ENCODE measurements at places on chromosomes 12 and 14. TPM values are rescaled to one million over a fixed set of nuclear protein-coding genes. Genes with fewer than 3 reads are reported as not detected.

- no peak overlapping the region for H3K27ac ChIP-seq
- peaks cover 13% of the 10 kb centered on the region for H3K27me3 ChIP-seq
- H3K36me3 ChIP-seq = no peaks in the 10 kb centered on the region
- no peaks in the 10 kb centered on the region for H3K4me1 ChIP-seq
- no peak for DNase-seq
Observed at GRCh38 chr12:10101042-10101579, 2.3 kb upstream of the CLEC1A start.

DNA sequence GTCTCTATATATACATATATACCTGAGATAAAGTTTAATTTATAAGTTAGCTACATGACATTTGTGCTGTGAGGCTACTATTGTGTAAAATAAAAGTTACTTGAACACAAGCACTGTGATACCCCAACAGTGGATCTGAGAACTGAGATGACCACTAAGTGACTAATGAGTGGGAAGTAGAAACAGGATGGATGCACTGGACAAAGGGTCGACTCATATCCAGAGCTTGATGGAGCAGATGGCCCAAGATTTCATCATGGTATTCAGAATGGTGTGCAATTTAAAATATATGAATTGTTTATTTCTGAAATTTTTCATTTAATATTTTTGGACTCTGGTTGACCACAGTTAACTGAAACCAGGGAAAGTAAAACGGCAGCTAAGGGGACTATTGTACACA, 908.6 kb upstream of the MDGA2 start:
- no peaks in the 10 kb centered on the region for H3K27me3 ChIP-seq
- H3K36me3 ChIP-seq = no peaks in the 10 kb centered on the region
- no peak overlapping the region for H3K27ac ChIP-seq

- no peak overlapping the region for H3K27ac ChIP-seq
- DNase-seq = no peak
- H3K36me3 ChIP-seq = peaks cover 2% of the 10 kb centered on the region
Observed at GRCh38 chr14:101301011-101301410, 260.3 kb upstream of the DIO3 start.

- no peak overlapping the region for H3K4me3 ChIP-seq
- peaks cover 20% of the 10 kb centered on the region for H3K27me3 ChIP-seq
- no peak for DNase-seq
- no peaks in the 10 kb centered on the region for H3K4me1 ChIP-seq
- no peaks in the 10 kb centered on the region for H3K36me3 ChIP-seq
Observed at GRCh38 chr12:58099476-58099875, 158.1 kb downstream of the ATP23 start.

DNA sequence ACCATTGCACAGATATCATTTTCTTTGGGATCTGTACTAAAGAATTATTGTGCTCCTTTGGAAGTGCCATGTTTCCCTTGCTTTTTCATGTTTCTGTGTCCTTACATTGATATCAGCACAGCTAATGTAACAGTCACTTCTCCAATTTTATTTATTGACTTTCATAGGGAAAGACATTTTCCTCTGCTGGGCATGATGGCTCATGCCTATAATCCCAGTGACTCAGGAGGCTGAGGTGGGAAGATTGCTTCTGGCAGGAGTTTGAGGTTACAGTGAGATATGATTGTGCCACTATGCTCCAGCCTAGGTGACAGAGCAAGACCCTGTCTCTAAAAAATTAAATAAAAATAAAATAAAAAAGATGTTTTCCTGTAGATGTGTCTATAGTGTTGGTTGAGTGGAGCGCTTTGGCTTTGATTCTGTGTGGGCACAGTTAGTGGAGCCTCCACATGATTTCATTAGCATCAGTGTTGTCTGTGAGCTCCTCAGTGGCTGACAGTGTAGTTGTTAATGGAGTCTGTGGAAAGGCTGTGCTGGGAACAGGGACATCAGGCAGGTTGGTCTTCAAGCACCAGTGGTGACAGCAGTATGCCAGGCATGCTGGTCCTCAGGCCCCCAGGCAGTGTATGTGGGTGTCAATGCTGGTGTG, 7.4 kb downstream of the OAS2 start:
- no peak for DNase-seq
- H3K4me1 ChIP-seq = peaks cover 45% of the 10 kb centered on the region
- peak overlapping the region; percentile 83 for H3K27ac ChIP-seq
- peaks cover 11% of the 10 kb centered on the region for H3K36me3 ChIP-seq
- no peak overlapping the region for H3K4me3 ChIP-seq

DNA sequence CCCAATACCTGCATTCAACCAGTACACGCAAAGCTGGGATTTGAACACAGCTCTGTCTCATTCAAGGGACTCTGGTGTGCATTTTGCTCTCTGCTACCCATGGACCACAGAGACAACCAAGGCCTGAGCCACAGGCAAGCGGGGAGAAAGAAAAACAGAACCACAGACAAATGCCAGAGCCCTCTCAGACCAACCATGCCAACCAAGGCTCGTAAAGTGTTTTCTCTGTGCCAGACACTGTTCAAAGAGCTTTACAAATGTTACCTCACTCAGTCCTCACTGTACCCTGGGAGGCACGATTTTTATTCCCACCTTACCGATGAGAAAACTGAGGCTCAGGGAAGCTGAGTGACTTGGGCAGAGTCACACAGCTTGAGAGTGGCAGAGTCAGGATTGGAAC, 32.4 kb upstream of the EML1 start:
- DNase-seq = no peak
- H3K27me3 ChIP-seq = peaks cover 54% of the 10 kb centered on the region
- no peak overlapping the region for H3K4me3 ChIP-seq
- H3K4me1 ChIP-seq = no peaks in the 10 kb centered on the region

- H3K4me3 ChIP-seq = no peak overlapping the region
- no peak overlapping the region for H3K27ac ChIP-seq
- H3K36me3 ChIP-seq = no peaks in the 10 kb centered on the region
- DNase-seq = no peak
- H3K27me3 ChIP-seq = peaks cover 38% of the 10 kb centered on the region
Observed at GRCh38 chr14:96598332-96598928, 96.2 kb downstream of the PAPOLA start.

The GPR84 gene
- total RNA-seq = 0.99 TPM

The NID2 gene
- 0.62 TPM for total RNA-seq

The SERPINA4 gene
- total RNA-seq = not detected

The FITM1 gene
- 1.9 TPM for total RNA-seq

All from T-helper 17 cell (primary cell).